ENCODE measurements at places on chromosomes 3 and 15.
A peak's percentile ranks its signal among the peaks of the same experiment; 100 is the strongest.

GRCh38 chr15:93942269-93942694 lies 289.1 kb upstream of the MCTP2 start:
- no peak for DNase-seq

GRCh38 chr3:154180836-154181691 lies 59.9 kb downstream of the ARHGEF26 start:
- DNase-seq = no peak

DNA sequence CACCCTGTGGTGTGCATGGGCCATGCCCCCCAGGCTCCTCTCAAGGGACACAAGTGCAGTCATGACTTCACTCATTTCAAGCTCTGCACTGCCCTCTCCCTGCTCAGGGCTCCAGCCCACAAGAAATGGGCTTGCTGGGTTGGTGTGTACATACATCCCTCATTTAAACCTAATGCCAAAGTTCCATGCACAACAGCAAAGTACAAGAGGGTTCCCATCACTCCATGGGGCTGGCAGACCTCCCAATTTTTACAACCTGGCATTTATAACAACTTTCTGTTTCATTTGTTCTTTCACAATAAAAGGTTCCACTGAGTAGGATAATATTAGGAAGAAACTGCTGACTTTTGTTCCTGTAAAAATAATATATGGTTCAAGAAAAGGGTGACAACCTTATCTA lies 54.3 kb downstream of the HERC2 start:
- DNase-seq = no peak

DNA sequence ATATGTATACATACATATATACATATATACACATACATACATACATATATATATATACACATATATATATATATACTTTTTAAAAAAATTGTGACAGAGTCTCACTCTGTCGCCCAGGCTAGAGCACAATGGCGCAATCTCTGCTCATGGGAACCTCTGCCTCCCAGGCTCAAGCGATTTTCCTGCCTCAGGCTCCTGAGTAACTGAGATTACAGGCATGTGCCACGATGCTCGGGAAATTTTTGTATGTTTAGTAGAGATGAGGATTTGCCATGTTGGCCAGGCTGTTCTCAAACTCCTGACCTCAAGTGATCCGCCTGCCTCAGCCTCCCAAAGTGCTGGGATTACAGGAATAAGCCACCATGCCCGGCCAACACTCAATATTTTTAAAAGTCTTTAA lies 302.5 kb downstream of the UNC13C start:
- DNase-seq = no peak

DNA sequence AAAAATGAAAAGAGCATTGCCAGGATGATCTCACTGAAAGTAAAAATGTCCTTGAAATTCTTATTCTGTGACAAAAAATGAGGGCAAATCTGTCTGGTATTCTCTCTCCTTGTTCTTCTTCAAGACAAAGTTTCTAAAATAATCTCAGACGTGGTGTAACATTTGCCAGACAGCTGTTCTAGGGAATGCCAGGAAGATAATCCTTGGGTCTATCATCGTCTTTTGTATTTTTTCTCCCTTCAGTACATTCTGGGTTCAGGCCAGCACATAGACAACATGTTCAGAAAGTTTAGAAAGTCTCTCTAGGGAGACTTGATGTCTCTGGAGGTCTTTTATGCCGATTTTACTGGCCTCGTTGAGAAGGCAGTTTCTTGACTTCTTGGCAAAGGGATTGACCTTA lies 121.2 kb upstream of the HES1 start:
- DNase-seq = no peak

DNA sequence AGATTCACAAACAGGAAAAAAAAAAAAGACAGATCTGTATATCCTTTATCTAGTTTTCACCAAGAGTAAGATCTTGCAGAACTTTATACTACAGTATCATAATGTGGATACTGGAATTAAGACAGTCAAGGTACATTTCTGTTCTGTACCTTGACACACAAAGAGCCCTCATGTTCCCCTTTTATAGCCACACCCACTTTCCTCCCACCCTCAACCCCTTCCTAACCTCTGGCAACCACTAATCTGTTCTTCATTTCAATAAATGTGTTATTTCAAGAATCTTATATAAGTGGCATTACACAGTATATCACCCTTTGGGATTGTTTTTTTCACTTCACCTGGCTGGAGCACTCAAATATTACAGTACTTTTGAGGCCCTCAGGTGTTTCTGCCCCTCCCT lies 3.6 kb upstream of the RAB6B start:
- no peak for DNase-seq

- peak; percentile 29 for DNase-seq
These were observed 113.1 kb downstream of the ATG7 start for GRCh38 chr3:11385326-11385725.

GRCh38 chr15:47846876-47847275 lies 129.6 kb downstream of the SEMA6D start:
- no peak for DNase-seq

GRCh38 chr3:121883507-121883906 lies 10.7 kb upstream of the SLC15A2 start:
- peak; percentile 3 for DNase-seq

- DNase-seq = no peak
These were observed 417.9 kb downstream of the MECOM start for GRCh38 chr3:169245631-169246030.

- DNase-seq = peak; percentile 72
These were observed 2.8 kb downstream of the ABHD2 start for GRCh38 chr15:89090791-89091626.

DNA sequence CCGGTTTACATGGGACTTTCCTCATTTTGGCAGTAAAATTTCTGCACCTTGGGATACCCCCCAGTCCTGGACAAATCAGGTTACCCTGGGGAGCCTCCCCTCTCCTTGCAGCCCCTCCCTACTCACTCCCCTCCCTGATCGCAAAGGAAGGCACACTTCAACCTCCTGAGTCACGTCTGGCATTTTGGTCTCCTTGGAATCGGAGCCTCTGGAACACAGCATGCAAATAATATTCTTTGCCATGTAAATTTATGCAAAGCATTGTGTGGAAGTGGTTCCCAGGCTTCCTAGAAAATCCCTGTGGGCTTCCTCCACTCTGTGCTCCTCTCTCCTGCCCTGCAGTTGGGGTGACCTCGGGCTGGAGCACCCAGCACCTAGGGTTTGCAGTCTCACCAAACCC lies 11.6 kb downstream of the SCN5A start:
- no peak for DNase-seq

GRCh38 chr3:67765575-67765974 lies 111.2 kb upstream of the SUCLG2 start:
- no peak for DNase-seq

- DNase-seq = no peak
These were observed 13.0 kb upstream of the FHIT start for GRCh38 chr3:61264281-61264680.

GRCh38 chr3:129965937-129966336 lies 8.6 kb upstream of the TRH start:
- no peak for DNase-seq

- no peak for DNase-seq
These were observed 98.5 kb downstream of the ITPR1 start for GRCh38 chr3:4591669-4592068.

DNA sequence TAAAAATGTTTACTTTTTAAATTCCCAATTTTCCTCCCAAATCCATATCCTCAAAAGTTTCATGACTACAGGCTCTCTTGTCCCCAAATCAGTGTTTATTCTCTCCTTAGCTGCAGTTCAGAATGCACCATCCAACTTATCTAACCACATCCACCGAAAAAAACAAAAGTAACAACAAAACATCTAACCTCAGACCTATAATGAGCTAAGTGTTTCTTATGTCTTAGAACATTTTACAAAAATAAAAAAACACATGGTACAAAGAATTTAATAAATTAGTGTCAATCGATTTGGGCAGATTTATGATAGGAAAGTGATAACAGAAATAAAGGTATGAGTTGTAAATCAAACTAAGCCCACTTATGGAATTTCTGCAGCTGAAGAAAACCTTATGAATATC lies 13.6 kb downstream of the SATB1 start:
- no peak for DNase-seq

DNA sequence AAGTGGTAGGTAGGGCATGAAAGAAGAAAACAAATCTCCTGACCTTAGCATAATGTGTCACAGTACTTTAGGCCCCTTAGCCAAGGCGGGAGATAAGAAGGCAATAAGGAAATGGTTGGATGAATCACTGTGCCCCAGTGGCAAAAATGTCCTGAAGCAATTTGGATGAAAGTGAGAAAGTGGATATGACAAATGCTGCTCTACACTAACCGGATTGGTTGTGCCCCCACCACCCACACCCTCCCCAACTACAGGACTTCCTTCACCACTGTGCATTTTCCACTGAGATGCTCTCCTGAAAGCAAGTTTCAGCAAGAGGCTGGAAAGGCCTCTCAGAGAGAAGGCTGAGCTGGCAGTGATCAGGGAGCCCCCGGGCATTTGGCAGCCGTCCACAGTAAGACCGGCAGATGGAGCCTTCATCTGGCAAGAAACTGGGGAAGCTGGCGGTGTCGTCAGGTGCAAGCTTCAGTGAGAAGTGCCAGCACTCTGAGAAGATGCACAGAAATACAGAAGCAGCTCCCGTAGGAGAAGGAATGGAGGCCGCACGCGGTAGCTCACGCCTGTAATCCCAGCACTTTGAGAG lies 63.8 kb downstream of the ATP1B3 start:
- peak; percentile 68 for DNase-seq

GRCh38 chr3:9934235-9934621 lies 594 bp downstream of the CRELD1 start:
- no peak for DNase-seq

GRCh38 chr15:58551084-58551763 lies 119.4 kb downstream of the LIPC start:
- peak; percentile 49 for DNase-seq

Measured in RCC 7860 (cell line).